IMR-90 (cell line): ENCODE measurements at places on chromosomes 5 and 9.
A peak's percentile ranks its signal among the peaks of the same experiment; 100 is the strongest.

GRCh38 chr9:114953959-114954358, 23.6 kb upstream of the TNFSF8 start:
- peak; percentile 84 for DNase-seq

GRCh38 chr5:62605638-62606037, 27.0 kb downstream of the LRRC70 start:
- DNase-seq, result no peak

DNA sequence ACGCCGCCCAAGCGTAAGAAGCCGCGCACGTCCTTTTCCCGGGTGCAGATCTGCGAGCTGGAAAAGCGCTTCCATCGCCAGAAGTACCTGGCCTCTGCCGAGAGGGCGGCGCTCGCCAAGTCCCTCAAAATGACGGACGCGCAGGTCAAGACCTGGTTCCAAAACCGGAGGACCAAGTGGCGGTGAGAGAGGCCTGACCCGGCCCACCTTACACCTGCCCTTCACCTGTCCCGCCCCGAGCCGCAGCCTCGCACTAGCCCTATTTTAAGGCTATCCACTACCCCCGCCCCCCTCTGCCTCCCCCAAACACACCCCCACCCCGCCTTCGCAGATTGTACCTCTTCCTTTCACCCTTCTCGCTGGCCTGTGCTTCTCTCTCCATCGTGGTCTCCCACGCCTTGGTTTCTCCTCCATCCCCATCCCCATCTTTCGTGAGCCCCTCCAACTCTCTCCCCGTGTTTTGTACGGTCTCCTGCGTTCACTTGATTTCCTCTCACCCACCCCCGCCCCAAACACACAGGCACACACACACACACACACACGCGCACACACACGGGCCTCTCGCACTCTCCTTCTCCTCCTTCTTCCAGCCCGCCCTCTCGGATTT, 1.3 kb downstream of the TLX3 start:
- no peak for DNase-seq

- no peak for DNase-seq
Observed at GRCh38 chr9:1320607-1321195, 270.5 kb downstream of the DMRT2 start.

GRCh38 chr9:109258481-109259302, 62.2 kb downstream of the EPB41L4B start:
- no peak for DNase-seq

DNA sequence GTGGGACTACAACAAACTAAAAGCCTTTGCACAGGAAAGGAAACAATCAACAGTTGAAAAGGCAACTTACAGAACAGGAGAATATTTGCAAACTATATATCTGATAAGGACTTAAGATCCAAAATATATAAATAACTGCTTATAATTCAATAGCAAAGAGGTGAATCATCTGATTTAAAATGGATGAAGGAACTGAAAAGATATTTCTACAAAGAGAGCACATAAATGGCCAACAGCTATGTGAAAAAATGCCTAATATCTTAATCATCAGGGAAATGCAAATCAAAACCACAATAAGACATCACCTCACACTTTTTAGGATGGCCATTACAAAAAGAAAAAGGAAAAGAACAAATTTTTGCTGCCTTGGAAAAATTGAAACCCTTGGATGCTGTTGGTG, 100.4 kb downstream of the LURAP1L start:
- peak; percentile 55 for DNase-seq

GRCh38 chr9:84871983-84872382, 202.5 kb downstream of the NTRK2 start:
- DNase-seq, result no peak

DNA sequence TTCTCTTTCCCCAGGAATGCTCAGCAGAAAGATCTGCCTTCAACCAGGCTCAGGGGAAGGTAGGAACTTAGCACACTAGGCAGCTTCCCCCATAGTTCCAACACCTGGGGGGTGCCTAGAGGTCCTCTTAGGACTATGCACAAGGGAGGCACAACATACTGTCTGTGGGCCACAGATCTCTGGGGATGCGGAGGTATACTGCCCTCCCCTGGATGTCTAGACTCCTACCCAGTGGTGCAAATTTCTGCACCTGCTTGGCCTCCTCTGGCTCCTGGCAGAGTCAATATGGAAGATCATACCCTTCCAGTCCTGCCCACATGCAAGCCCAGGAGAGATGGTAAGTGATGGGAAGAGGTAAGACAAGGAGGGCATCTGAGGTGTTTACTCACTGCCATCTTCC, 247.5 kb upstream of the DAPK1 start:
- no peak for DNase-seq

DNA sequence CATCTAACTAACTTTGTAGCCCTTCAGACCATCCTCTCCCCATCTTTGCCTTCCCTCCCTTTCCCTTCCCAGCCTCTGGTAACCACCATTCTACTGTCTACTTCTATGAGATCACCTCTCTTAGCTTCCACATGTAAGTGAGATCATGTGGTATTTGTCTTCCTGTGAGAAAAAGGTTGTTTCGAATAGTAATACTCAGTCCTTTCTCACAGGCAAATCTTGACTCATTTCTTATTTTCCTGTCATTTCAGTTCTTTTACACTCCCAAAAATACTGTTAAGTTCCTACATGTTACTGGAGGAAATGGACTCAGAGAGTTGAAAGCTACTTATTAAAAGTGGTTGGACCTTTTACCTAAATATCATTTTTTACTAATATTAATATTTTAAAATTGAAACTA, 82.1 kb downstream of the SLF1 start:
- no peak for DNase-seq

DNA sequence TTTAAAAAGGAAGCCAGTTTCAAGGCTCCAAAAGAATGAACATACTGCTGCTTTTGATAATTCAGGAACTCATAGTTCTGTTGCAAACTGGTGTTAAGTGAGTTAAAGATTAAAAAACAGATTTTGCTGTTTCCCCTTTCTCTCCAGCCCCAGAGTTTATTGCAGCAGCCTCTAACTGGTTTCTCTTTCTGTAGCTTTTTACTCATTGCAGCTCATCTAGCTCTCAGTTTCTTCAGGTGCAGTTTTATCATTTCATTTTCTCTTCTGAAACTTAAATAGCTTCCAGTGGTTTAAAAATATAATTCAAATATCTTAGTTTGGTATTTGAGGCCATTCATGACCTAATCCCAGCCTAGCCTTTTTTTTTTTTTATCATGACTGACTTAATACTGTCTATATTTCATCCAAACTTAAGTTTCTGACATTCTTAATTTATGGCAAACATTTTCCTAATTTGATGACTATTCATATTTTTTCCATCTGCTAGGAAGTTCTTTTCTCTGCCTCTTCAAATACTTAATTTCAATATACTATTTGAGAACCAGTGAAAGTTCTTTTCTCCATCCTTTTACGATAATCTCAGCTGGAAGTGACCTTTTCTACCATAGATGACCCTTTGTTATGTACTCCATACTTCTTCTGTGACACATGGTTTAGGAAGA, 252.7 kb upstream of the GRIA1 start:
- DNase-seq, result no peak

- DNase-seq, result no peak
Observed at GRCh38 chr5:66138637-66139317, 5.3 kb upstream of the SREK1 start.
